ENCODE measurements at places on chromosomes 11 and 22. TPM values are rescaled to one million over a fixed set of nuclear protein-coding genes. Genes with fewer than 3 reads are reported as not detected.

NTM gene
- 1.6 TPM for total RNA-seq

- no peak for DNase-seq
- H3K4me1 ChIP-seq, result no peaks in the 10 kb centered on the region
- H3K4me3 ChIP-seq, result no peak overlapping the region
Measured at GRCh38 chr11:114447444-114447843, 8.2 kb downstream of the REXO2 start.

RPS13 gene
- 749 TPM for total RNA-seq

- no peak overlapping the region for H3K4me3 ChIP-seq
Measured at GRCh38 chr11:73175551-73176144, 33.5 kb upstream of the FCHSD2 start.

DNA sequence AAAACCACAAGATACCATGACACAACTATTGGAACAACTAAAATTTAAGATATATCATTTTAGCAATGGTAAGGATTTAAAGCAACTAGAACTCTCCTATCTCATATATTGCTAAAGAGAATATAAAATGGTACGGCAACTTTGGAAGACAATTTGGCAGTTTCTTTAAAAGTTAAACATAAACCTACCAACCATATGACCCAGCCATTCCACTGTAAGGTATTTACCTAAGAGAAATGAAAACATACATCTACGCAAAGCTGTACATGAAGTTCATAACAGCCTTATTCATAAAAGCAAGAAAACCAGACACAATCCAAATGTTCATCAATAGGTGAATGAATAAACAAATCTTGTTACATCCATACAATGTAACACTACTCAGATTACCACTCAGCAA is 31.3 kb downstream of the SIK3 start:
- H3K4me1 ChIP-seq, result peaks cover 3% of the 10 kb centered on the region
- no peak overlapping the region for H3K27ac ChIP-seq
- H3K27me3 ChIP-seq, result no peaks in the 10 kb centered on the region
- DNase-seq, result no peak
- H3K36me3 ChIP-seq, result no peaks in the 10 kb centered on the region

DNA sequence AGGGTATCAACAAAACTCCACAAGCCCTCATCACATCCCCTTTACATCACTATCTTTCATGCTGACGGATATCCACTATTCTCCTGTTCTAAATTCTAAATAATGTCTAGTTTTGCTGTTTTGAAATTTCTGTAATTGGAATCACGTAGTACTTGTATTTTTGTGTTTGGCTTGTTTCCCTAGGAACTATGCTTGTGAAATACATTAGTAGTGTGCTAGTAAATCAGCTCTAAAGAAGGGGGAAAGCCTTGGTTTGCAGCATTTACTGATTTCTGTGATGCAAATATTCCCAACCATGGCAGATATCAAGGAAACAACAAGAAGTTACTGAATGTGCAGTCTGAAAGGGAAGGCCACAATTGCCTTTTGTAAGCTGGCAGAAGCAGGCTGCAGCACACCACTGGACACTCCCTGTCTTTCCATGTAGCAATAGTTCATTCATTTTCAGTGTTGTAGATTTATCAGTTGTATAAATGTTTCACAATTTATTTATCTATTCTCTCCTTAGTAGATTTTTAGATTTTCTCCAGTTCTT is 4.7 kb upstream of the FOLH1 start:
- H3K27ac ChIP-seq, result no peak overlapping the region
- no peak for DNase-seq
- peaks cover 6% of the 10 kb centered on the region for H3K27me3 ChIP-seq
- H3K36me3 ChIP-seq, result no peaks in the 10 kb centered on the region
- H3K4me3 ChIP-seq, result no peak overlapping the region
